ENCODE measurements at places on chromosomes 7 and 10.

DNA sequence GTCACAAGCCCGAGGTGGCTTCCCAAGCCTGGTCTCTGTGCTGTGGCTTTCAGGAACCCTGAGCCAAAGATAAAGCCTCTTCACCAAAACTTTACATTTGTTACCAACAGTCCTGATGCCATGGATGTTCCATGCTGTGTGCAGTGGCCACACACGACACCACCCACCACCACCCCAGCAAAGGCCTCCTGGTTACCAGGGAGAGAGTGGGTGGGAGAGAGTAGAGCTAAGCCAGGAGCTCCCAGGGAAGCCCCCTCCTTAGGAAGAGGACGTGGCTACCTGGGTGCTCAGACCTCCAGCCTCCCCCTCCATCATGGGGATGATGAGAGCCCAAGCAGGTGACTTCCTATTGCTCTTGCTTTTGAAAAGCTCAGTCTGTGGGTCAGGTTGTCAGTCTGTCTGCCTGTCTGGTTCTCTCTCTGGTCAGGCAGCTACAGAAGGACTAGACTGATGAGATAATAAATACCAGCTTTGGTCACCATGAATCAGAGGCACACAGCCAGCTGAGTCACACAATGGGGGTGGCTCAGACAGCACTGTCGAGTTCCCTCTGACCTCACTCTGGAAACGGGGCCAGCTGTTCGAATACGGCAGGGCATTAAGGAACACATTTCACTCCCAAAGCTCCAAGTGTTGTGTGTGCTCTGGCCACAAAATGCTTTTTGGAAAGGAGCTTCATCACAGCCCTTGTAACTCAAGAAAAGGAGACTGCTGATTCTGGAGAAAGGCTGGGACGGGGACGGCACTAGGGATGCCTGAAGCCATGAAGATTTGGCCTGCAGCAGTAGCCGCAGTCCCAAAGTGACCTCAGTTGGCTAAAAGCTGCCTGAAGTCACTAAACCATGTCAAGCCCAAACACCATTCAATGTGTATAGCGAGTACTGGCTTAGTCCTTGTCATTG lies 166.0 kb downstream of the FANK1 start:
- no peak for DNase-seq

GRCh38 chr7:140062118-140062527 lies 628 bp downstream of the PARP12 start:
- peak; percentile 22 for DNase-seq

DNA sequence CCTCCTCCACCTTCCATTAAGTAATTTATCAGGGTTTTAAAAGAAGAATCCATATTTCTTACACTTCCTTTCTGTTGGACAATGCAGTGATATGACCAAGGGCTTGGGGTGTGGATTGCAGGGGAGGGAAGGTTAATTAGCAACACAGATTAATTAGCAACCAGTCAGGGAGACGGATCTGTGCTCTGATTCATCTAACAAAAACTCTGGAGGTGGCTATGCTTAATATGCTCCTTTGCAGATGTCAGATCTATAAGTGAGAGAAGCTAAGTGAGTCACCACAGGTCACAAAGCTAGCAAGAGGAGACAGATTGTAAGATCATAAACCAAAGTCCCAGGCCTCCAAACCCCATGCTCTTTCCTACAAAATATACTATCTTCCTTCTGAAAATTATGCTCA lies 178.8 kb upstream of the ITGB1 start:
- DNase-seq, result no peak

- no peak for DNase-seq
These were observed 37.8 kb upstream of the IMMP2L start for GRCh38 chr7:111600091-111600490.

All from stimulated activated CD4-positive, alpha-beta T cell treated with anti-CD3 and anti-CD28 coated beads, Interleukin-2, amount 100 ng/mL, for 48 hours (primary cell).